ENCODE measurements at places on chromosomes 12 and 14.

GRCh38 chr14:64910847-64911495, 3.3 kb upstream of the CHURC1 start:
- no peak for DNase-seq

DNA sequence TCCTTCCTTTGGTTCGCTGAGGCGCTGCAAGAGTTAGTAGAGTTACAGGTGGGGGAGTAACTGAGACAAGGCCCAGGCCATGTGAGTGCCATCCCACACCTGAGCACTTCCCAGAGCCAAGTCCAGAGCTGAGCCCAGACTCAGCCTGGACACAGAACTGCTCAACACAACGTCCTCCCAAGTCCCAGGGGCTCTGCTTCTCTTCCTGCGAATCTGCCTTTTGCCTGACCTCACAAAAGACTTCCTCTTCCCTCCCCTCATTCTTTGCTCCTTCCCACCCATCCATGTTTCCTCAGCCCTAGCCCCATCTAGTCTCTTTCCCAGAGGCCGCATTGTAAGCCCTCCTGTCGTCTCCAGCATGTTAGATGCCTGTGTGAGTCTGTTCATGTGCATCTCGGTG, 16.6 kb upstream of the MCRS1 start:
- DNase-seq, result peak; percentile 58

GRCh38 chr12:111197376-111197944, 171.4 kb downstream of the PHETA1 start:
- no peak for DNase-seq

GRCh38 chr12:110971189-110971920, 51.0 kb upstream of the MYL2 start:
- DNase-seq, result no peak

- no peak for DNase-seq
Measured at GRCh38 chr14:78725086-78725485, 554.9 kb downstream of the NRXN3 start.

DNA sequence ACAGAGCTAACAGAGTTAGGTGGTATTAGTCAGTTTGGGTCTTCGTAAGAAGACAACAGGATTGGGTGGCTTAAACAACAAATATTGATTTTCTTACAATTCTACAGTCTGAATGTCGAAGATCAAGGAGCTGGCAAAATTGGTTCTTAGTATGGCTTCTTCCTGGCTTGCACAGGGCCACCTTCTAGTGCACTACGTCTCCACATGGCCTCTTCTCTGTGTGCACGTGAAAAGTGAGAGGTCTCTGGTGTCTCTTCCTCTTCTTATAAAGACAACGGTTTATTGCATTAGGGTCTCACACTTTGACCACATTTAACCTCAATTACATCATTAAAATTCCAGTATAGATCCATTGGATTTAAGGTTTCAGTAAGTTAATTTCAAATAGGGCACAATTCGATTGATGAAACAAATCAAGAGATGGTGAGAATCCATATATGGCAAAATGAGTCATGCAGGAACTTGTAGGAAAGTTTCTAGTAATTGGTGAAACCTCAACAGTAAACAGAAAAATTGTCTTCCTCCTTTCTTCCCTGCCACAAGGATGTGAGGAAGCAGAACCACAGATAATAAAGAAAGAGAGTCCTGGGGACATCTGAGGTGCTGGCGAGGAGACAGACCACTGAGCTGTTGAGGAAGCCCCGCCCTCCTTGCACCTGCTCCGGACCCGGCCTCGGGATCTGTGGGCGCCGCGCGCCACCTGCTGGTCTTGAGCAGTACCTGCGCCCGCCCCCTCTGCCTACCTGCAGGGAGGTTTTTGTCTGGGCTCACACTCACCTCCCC, 846.7 kb downstream of the TMEM121 start:
- DNase-seq, result no peak

DNA sequence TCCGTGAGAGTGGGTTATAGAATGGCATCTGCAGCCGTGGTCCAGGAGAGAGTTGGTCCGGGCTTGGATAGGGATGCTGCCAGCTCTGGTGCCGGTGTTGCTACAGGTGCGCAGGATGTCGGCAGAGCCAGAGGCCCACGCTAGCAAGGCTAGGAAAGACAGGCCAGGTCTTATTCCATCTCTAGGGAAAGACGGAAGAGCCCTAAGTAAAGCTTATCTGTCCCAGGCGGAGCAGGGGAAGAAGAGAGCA, 485 bp upstream of the PSME1 start:
- DNase-seq, result no peak

GRCh38 chr14:49512147-49512551, 74.0 kb downstream of the RPS29 start:
- no peak for DNase-seq

DNA sequence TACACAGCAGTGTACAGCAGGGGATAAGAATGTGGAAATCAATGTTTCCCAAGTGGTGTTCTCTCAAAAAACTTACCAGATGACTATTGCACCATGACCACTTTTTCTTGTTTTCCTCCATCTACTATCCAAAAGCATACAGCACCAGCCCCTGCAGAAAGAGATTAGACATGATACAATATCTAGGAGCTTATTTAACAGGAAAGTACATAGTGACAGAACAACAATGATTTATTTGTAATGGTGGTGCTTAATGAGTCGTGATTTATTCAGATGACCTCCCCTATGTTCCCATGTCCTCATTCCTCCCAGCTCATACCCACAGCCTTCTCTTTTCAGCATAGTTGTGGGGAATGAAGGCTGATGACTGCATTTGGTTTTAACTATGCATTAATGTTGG, 413.6 kb downstream of the BTG1 start:
- no peak for DNase-seq

GRCh38 chr12:106094304-106094703, 44.5 kb downstream of the NUAK1 start:
- no peak for DNase-seq

GRCh38 chr12:30463636-30464035, 232.0 kb downstream of the IPO8 start:
- no peak for DNase-seq

DNA sequence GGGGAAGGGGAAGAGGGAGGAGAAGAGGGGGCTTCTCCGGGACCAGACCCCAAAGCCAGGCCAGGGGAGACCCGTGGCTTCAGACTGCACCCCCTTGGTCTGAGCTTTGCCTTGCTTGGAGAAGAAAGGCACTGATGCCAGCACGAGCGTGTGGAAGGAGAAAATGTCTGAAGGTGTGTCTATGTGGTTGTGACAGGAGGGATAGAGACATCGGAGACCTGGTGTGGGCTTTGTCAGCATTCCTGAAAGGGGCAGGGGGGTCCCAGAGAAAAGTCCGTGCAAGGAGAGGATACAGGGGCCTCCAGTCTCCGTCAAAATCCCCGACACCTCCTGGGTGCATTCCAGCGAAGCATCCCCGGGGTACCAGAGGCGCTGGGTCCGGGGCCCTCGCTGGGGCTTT, 139.0 kb upstream of the LHX5 start:
- no peak for DNase-seq

- DNase-seq, result no peak
Measured at GRCh38 chr14:21192875-21193535, 37.1 kb upstream of the OR5AU1 start.

- no peak for DNase-seq
Measured at GRCh38 chr14:90568405-90568804, 171.6 kb downstream of the CALM1 start.

DNA sequence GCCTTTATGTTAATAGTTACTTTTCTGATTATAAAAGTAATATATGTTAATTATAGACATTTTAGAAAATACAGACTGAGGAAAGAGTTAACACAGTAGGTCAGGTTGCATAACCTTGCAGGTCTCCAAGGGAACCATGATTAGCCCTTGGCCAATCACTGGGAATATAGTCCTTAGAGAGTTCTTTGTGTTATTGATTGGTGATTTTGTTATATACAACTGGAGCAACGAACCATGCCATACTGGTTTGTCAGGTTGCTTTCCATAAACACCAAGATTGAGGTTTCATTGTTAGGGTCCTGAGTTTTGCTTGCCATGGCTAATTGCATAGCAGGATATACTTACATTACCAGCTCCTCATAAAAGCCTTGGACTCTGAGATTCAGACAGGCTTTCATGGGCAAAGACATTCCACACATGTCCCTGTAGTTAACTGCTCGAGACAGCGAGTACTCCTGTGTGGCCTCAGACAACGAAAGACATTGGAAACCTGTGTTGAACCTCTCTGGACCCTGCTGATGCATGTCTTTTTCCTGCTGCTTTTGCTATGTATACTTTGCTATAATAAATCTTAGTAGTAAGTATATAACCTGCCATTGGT, 33.7 kb downstream of the MAPK1IP1L start:
- DNase-seq, result no peak

- no peak for DNase-seq
Measured at GRCh38 chr12:42639556-42639955, 50.0 kb upstream of the PRICKLE1 start.

- DNase-seq, result no peak
Measured at GRCh38 chr12:29533815-29534489, 36.5 kb upstream of the OVCH1 start.

DNA sequence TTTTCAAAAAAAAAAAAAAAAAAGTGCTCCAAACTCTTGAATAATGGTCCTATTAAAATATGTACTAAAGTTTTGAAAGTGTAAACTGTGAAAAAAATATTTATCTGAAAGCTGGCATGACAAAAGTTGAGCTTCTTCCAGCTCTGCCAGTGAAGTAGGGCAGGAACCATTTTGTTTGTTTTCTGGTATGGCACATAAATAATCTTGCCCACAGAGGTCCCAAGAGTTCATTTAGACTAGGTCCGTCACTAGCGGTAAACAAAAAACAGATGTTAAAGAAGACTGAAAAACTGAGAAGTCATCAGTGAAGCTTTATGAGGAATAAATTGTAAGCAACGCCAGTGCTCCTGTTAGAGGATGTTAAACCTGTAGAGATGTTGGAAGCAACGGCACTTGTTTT, 7.0 kb downstream of the ERP27 start:
- DNase-seq, result no peak

DNA sequence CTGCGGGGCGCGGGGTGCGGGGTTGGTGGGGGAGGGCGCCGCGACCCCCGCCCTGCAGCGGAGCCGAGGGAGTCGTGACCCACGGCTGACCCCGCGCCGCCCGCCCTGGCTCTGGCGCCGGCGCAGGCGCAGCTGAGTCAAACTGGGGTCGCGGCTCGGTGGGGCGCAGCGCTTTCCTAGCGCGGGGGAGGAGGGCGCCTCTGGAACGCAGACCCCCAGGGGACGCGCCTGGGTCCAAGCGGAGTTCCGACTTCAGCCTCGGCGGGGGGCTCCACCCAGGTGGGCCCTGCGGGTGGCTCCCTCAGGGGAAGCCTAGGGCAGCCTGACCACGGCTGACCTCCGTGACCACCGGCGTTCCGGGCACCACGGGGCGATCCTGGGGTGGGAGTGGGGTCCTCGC, 467 bp upstream of the ANHX start:
- no peak for DNase-seq

GRCh38 chr12:25694072-25694471, 141.0 kb upstream of the LMNTD1 start:
- DNase-seq, result no peak

DNA sequence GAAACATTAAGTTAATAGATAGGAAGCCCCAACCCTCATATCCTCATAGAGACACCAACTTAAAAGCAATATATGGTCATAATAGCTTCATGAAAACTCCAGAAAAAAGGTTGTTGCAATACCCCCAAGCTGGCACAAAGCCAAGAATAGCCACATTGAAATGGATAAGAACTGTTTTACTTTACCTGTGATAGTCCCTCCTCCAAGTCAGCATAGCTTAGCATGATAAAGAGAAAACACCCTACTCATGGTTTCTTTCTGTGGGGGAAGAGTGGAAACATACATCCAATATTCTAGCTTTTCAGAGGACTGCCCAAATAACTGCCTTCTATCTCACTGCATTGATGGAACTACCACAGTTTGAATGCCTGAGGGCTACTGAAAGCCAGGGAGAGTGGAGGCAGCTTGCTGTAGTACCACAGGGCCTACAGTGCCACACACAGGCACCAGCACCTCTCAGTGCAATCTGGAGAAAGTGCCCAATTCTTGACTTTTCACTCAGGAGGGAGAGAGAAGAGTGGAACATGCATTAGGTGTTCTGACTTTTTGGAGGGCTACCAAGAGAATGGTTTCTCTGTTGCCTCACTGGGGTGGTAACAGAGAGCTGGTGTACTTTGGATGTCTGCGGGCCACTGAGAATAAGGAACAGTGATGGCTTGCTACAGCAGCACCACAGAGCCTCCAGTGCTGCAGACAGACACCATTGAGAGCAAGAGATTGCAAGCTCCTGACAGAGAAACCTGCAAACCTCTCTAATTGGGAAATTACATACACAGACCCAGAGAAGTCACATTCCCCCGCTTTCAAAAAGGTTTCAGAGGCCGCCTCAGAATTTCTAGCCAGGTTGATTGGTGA, 157.1 kb upstream of the GARIN2 start:
- DNase-seq, result no peak

- DNase-seq, result no peak
Measured at GRCh38 chr12:58521796-58522195, 398.5 kb downstream of the LRIG3 start.

- no peak for DNase-seq
Measured at GRCh38 chr12:85484387-85484786, 204.4 kb downstream of the ALX1 start.

GRCh38 chr14:105473677-105474482, 741 bp upstream of the CRIP2 start:
- peak; percentile 78 for DNase-seq

GRCh38 chr12:152440-152839, 61.5 kb downstream of the SLC6A12 start:
- no peak for DNase-seq

GRCh38 chr14:98169170-98169587, 1102.8 kb downstream of the BCL11B start:
- DNase-seq, result no peak

GRCh38 chr14:58026967-58027366, 125.0 kb downstream of the ARMH4 start:
- no peak for DNase-seq

- no peak for DNase-seq
Measured at GRCh38 chr12:4117386-4118016, 156.1 kb upstream of the CCND2 start.

DNA sequence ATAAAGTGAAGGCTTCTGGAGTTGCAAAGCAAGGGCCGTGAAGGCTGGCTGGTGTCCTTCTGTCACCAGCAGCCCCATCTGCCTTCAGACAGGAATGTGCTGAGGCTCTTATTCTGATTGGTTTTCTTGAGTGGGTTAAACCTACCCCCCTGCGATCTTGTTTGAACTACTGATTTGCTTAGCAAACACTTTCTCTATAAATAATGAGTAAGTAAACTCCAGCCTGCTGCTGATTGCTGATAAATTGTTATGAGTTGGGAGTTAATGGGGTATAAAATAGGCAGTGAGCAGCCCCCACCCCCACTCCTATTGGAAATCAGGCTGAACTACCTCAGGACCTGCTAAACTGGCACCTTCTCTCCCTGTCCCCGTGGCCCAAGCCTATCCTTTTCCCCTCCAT, 146.1 kb upstream of the NOS1 start:
- no peak for DNase-seq

DNA sequence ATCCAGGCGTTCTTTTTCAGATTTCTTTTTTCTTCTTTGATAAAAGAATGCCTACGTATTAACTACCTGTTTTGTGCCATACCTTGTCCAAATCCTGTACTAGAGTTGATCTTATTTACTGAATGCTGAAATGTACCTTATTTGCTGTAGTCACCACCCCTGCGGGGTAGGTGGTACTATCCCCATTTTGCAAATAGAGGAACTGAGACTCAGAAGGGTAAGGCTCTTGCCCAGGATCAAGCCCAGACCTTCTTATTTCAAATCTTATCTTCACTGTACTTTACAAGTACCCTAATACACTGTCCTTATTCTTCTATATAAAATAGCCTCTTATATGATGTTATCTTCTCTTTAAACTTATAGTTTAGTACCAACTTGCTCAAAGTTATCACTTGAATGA, 206.5 kb downstream of the SLC41A2 start:
- DNase-seq, result no peak

GRCh38 chr12:80937391-80938238, at the start of gene LIN7A:
LIN7A (minus strand) TSS chr12:80937934; CDS start chr12:80937722, 212 bp downstream.
- peak; percentile 42 for DNase-seq
